ENCODE measurements at places on chromosomes 7 and 10.

- no peak for DNase-seq
Measured at GRCh38 chr7:1042492-1042833, 1.9 kb upstream of the GPR146 start.

GRCh38 chr7:30114536-30115238 is 20.1 kb upstream of the MTURN start:
- DNase-seq = no peak

DNA sequence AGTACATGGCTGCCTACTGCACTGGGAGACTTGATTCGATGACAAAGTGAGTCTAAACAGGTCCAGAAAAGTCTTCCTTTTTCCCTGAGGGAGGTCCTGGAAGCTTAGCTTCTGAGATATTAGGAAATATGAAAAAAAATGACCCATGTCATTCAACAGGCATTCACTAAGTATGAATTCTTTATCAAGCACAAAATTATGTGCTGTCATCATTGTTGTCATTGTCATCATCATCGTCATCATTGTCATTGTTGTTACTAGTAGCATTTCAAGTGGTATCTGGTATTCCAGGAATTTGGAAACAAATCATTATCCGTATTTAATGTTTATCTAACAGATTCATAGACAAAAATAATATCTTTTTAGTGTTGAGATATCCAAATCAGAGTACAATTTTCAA is 49.7 kb upstream of the HECTD2 start:
- DNase-seq = no peak

DNA sequence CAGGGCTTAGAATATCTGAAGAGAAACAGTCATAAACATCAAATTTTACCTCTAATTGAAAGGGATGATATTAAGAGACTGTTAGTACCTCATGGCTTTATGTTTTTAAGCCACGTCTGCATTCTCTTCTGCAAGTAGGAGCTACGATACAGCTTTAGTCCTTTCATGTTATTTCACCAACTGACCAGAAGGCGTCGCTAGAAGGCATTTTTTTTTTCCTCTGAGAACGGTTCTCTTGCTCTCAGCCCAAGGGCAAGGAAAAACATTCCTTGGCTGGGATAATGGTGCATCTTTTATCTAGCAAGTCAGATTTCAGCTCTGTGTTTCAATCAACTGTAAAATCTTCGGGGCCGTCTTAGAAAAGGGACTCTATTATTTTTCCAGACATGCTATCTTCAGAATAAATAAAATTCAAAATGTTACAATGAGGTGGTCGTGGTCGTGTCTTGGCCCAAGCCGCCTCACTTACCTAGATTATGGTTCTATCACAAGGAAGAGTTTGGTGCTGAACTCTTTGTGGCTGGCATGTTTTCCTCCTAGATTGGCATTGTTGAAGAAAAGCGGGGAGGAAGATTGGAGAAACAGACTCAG is 41.6 kb upstream of the LYZL2 start:
- DNase-seq = peak; percentile 83

DNA sequence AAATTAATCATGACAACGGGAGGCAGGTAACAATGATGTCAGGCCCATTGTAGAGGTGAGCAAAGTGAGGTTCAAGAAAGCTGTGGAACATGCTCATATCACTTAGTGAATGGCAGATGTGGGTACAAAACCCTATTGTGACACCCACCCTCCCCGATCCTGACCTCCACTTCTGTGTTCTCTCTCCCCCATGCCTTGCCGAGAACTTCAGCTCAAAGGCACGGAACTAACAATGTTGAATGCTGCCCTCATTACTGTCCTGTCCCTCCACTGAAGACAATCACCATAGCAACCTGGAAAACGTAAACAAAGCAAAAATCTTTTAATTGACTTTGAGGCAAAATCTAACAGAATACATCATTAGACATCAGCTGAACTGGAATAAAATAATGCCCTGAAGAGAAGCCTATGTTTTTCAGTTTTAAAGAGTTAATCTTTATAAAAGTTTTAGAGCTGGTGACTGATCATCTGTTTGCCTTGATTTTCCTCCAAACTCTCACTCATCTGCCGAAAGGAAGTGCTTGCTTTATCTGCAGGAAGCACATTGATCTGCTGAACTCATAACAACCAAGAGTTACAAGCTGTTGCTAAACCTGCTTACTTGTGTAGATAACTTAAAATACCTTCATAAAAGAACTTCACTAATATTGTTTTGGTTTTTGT is 133.6 kb downstream of the CUBN start:
- no peak for DNase-seq

- no peak for DNase-seq
Measured at GRCh38 chr7:106538638-106539037, 122.3 kb downstream of the CCDC71L start.

DNA sequence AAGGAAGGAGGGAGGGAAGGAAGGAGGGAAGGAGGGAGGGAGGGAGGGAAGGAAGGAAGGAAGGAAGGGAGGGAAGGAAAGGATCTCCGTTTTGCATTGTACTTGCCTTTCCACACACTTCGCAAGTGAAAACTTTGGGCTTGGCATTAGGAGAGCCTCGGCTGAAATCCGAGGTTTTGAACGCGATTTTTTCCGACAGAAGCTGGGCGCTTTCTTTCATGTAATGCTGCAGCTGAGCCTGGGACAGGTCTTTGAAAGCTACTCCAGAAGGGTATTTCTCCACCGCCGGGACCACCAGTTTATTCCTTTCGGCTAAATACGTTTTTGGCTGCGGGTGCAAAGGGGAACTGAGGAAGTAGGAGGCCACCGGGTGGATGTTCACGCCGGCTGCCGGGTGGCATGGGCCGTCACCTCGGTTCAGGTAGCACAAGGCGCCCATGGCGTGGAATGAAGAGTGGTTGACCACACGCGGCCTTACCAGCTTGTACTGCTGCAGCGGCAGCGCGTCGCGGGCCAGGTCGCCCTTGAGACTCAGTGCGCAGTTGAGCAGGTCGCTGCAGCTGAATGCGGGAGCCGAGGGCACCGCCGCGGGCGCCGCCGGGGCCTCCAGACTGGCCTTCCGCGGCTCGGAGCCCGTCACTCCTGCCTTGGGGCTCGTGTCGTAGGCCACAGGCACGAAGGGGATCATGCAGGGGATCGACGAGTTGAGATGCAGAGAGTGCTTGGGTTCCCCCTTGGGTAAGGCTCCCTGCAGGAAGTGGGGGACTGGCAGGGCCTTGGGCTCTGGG is 825 bp downstream of the FEZF1 start:
- no peak for DNase-seq
